Activated T-helper 1 cell treated with anti-CD3 and anti-CD28 coated beads, Interleukin-12 subunit alpha, Interleukin-12 subunit beta, Interleukin-2, Interleukin-4 antibody, amounts not matched to agents 30 ng/mL and 10 ng/mL and 1 ng/mL, durations not matched to agents 14 hours and 24 hours and 36 hours (primary cell): ENCODE measurements at places on chromosomes 13 and 19.

DNA sequence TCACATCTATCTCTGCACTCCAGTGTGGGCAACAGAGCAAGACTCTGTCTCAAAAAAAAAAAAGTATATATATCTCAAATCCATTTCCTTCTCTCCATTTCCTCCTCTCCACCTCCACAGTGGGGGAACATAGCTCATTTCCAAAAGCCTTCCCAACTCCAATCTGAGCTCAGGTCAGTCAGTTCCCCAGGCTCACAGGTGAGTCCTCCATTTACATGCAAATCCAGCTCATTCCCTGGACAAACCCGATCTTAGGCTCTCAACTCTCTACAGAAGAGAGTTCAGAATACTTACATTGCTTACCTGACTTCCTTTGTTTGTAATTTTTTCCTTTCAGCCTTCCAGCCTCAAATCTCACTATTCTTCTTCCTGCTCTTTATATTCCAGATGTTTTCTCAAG, 518.3 kb downstream of the GPC6 start:
- DNase-seq, result no peak

DNA sequence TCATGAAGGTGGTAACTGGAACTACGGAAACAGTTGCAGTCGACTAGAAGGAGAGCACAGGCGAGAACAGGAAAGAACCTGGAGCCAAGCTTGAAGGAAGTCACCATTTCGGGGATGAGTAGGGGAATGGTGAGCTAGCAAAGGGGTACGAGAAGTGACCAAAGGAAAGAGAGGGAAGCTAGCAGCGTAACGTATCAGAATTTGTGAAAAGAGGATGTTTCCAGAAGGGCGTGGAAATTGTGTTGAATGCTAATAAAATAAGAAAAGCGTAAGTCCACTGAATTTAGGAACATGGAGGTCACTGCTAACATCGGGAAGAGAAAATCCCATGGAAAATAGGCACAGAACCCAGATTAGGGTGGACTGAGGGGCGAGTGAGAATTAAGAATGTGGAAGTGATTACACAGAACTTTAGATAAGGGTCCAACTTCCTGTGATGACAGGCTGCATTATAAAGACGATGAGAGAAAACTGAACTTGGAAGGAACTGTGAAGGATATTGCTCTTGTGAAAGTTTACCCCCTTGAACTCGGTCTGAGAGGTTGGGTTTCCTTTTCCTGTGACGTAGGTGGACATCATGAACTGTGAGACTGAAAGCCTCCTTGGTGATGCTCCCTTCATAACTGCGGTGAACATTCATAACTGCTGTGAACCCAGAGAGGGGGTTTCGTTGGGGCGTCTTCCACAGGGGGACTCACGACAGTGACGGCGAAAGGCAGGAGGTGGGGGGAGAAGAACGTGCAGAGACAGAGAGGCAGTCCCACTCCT, 2.0 kb upstream of the FFAR2 start:
- no peak for DNase-seq

- DNase-seq, result no peak
Observed at GRCh38 chr13:44732503-44733098, 156.5 kb upstream of the TSC22D1 start.

- DNase-seq, result no peak
Observed at GRCh38 chr13:85615031-85615430, 184.2 kb downstream of the SLITRK6 start.

DNA sequence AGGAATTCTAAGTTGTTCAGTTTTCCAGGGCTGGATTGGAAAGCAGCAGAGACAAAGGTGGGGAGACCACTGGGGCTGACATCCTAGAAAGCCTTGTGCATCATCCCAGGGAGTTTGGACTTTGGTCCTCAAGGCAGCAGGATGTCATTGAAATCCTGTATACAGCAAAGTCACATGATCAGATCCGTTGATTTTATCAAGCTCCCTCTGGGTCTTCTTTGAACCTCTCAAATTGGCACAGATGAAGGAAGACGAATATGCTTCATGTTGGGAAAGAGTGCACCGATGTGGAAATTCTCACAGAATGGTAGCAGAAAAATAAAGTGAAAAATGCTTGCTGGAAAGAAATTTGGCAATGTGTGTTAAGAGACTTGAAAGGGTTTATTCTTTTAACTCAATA, 149.8 kb upstream of the TMTC4 start:
- no peak for DNase-seq
